ENCODE measurements at places on chromosomes 11 and 22. TPM values are rescaled to one million over a fixed set of nuclear protein-coding genes. Genes with fewer than 3 reads are reported as not detected.

The SDF2L1 gene
- 27.1 TPM for total RNA-seq

The SIPA1 gene
- total RNA-seq, result 7.8 TPM

The PIH1D2 gene
- 3.0 TPM for total RNA-seq

The CDCA5 gene
- total RNA-seq, result 1.4 TPM

The PRG3 gene
- not detected for total RNA-seq

The E2F8 gene
- total RNA-seq, result 6.9 TPM

The VPS26B gene
- 37.8 TPM for total RNA-seq

The HMOX1 gene
- total RNA-seq, result 1.9 TPM

The SNX19 gene
- total RNA-seq, result 24.5 TPM
